ENCODE measurements at places on chromosomes 7 and 10. TPM values are rescaled to one million over a fixed set of nuclear protein-coding genes. Genes with fewer than 3 reads are reported as not detected.

DNA sequence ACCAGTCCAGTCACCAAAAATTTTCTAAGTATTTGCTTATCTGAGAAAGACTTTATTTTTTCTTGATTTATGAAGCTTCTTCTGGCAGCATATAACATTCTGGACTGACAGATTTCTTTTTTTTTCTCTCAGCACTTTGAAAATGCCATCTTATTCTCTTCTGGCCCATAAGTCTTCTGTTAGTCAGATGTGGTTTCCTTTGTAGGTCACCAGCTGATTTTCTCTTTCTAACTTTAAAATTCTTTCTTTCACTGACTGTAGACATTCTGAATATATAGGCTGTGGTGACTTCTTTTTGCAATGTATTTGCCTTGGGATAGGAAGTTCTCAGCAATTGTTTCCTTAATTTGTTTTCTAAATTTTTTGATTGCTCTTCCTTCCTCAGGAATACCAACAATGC lies 172.5 kb downstream of the CCDC7 start:
- no peak for DNase-seq

- DNase-seq, result no peak
Measured at GRCh38 chr10:101660256-101660655, 34.7 kb downstream of the FBXW4 start.

NKX1-2 gene
- not detected for total RNA-seq

C10orf67 gene
- total RNA-seq, result not detected

LRRC17 gene
- 1.6 TPM for total RNA-seq

DNA sequence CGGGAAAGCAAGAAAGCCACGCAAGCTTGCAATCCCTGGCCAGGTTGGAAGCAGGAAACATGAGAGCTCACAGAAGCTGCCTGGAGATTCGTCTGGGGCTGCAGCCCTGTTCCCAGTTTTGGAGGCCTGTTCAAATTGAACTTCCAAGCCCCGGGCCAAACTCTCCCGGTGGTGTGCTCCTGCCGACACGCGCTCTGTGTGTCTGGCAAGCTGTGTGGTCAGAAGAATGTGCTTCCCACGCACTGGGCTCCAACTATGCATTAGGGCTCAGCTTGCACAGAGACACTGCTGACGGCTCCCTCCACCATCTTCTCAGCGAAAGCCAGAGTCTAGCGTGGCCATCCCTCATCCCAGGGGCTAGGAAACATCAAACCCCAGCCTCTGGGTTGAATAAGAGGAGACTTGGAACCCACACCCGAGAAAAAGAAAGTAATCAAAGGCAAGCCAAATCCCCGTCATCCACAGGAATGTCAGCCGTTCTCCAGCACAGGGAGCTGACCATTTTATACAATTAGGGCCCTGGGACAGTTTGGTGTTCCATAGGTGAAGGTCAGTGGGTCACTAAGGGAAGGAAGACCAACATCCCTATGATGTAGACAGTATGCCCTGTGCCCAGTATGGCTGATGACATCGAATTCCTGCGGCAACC lies 107.2 kb downstream of the FGFR2 start:
- no peak for DNase-seq

PNLIPRP2 gene
- not detected for total RNA-seq

CALY gene
- not detected for total RNA-seq

GRCh38 chr7:113710310-113711096 lies 208.3 kb downstream of the PPP1R3A start:
- DNase-seq, result peak; percentile 14

GRCh38 chr10:13873196-13873595 lies 286.4 kb downstream of the PRPF18 start:
- no peak for DNase-seq

DNA sequence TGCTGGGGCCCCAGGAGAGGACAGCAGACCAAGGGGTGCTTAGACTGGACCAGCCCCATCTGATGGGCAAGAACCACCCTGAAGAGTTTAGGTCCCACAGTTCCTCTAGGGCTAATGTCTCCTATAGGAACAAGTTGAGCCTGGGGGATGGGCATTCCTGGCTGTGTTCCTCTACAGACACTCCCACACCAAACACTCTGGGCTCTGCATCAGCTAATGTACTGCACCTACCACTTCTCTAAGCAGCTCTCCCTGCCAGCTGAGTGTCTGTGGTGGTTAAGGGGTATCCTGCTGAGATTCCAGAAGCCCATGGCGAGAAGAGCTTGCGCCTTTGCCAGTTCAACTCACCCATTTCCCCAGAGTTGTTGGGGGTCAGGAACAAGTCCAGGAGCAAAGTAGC lies 284.1 kb upstream of the CSTF2T start:
- no peak for DNase-seq

- DNase-seq, result peak; percentile 14
Measured at GRCh38 chr7:68800316-68800715, 798.0 kb upstream of the AUTS2 start.

DNA sequence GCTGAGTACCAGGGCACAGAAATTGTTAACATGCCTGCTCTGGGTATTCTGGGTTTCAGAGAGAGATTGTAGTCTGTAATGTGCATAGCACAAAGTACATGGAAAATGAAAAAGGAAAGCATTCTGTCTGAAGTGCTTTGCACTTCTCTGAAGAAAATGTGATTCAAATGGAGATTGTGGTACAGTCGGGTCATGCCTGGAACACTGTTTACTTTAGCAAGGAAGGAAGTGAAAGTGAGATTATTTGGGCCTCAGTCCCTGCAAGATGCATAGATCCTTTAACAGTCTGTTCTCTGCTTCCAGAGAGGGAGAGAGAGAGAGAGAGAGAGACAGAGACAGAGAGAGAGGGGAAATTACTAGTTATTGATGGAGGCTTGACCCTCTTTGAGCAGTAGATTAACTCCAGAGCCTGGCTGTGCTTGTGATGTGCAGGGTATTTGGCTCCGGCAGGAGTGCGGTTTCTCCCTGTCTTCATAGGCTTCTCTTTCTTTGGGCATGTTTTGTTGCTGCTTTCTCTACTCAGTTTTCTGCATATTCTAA lies 5.4 kb downstream of the VWC2 start:
- no peak for DNase-seq

INMT gene
- total RNA-seq, result 6.5 TPM

DNA sequence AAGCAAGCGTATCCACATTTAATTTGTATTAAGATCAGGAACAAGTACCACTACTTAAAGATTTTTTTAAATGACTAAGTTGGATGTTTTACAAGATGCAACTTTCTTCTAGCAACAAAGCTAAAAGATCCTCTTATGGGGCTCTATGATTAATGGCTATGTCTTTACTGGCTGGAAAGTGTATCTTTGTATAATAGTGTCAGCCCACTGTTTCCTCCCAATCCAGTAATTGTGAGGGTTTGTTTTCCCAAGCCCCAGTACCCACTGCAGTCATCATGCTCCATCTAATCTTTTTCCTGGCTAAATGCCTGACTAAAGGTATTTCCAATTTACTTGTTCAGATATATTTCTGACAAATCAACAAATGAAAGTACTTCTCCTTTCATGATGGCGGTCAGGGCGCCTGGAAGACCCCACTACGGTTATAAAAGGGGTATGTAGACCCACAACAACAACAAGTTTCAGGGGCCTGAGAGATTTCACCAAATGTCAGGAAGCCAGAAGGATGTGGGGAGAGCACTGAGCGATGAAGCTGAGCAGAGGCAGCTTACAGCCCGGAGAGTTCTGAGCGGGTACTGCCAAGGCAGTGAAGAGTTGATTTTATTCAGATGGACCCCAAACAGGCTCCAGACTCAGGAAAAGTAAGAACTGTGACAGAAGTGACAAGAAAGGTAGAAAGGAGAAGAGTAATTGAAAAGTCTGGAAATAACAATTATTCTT lies 222.6 kb upstream of the KLF14 start:
- DNase-seq, result no peak

GRCh38 chr10:110833234-110833940 lies 38.3 kb upstream of the PDCD4 start:
- DNase-seq, result no peak

- DNase-seq, result peak; percentile 34
Measured at GRCh38 chr10:48604991-48605508, at the start of gene ARHGAP22. Gene ARHGAP22, minus strand, starts transcription at chr10:48605073. Its CDS starts 277 bp downstream, at chr10:48604796.

DNA sequence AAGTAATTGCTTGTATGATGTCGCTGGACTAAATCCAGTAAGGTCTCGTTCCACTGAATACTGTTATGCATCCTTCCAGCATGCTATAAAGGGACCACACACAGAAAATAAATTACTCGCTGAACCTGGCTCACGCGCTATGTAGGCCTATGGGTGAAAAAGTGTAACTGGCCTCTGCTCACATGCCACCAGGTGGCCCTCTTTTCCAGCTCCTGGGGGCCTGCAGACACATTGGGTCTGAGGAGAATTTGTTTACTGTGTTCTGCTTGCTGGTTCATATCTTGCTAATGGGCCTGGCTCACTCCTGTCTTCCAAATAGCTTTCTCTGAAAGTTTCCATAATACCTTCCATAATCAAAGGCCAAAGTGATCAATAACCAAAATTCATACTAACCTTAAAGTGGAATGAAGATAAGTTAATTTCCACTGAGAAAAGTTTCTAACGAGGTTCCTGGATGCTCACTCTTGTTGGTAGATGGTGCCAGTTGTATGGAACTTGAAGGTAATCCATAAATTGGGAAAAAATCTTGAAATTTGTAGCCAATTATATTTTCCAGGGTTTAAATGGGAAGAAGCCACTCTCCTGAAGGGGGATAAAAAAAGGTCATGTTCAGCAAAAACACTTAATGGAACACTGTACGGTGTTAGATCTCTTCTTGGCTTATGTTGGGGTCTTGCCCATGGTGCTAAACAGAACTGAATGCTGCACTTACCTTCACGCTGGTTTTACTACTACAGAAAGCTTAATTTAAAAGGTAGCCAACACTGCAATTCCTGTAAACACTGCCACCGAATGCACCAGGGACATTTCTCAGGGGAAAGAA lies 27.0 kb upstream of the ZPBP start:
- no peak for DNase-seq

GRCh38 chr10:119131512-119132240 lies 27.8 kb downstream of the DENND10 start:
- peak; percentile 17 for DNase-seq

DNA sequence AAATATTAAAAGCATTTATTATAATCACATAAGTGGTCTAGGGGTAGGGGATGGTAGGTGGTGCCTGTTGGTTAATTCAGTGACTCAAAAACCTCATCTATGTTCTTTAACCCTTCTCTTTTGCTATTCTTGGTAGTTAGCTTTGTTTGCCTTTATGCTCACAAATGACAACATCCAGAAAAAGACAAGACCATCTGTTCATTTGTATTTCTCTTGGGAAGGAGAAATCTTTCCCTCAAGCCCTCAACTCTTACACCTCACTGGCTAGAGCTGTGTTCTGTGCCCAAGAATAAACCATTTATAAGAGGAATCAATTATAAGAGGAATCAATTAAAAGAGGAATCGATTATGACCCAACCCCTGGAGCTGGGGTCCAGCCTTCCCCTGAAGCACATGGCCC lies 10.8 kb upstream of the IFRD1 start:
- DNase-seq, result no peak

AKR1C3 gene
- total RNA-seq, result 48.3 TPM

DNA sequence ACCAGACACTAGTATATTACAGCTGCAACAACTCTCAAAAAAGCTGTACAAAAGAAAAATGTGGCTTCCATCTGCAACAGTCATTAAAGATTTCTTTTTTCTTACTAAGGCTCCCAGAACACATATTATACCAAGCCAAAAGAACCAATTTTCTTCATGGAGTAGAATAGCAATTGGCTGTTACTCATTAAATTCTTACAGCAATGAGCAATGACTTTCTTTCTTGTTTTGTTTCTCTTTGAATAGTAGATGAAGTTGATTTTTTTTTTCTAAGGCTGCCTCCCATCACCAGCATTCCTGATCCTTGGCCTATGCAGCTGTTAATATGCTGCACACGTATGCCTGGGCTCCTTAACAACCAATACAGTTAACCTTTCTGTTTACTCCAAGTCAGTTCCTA lies 36.6 kb upstream of the SPOCK2 start:
- DNase-seq, result no peak
